ENCODE measurements at places on chromosomes 5 and 9.
A peak's percentile ranks its signal among the peaks of the same experiment; 100 is the strongest.

- DNase-seq: peak; percentile 42
Observed at GRCh38 chr5:119478781-119479180, 26.5 kb downstream of the HSD17B4 start.

GRCh38 chr9:21634951-21635350, 152.8 kb upstream of the IFNE start:
- DNase-seq: no peak

- DNase-seq: no peak
Observed at GRCh38 chr5:140576776-140577201, 12.2 kb downstream of the SLC35A4 start.

- DNase-seq: no peak
Observed at GRCh38 chr5:162824360-162824759, 613.0 kb upstream of the CCNG1 start.

DNA sequence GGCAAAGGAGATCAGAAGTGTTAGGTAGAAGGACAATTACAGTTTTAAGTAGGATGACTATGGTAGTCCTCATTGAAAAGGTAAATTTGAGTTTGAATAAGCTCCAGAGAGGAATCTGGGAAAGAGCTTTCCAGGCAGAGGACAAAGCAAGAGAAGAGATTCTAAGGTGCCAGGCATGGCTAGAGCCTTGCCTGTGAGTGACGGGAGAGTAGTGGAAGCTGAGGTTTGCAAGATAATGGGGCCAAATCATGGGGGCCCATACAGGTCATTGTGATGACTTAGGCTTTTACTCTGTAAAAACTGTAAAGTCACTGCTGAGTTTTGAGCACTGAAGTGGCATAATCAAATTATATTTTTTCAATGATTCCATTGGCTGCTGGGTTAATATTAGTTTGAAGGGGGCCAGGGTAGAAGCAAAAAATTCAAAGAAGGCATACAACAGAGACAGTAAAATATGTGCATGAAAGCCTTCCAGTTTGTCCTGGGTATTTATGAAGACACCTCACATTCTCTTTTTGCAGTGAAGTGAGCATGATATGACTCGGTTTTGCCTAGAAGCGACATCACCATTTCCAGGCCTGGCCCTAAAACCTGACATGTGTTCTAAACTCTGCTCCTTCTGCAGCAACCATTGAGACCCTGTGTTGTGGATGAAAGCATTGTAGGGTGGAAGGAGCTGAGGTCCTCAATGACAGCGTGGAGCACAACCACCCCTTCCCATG, 279.8 kb upstream of the TNC start:
- DNase-seq: no peak

- DNase-seq: no peak
Observed at GRCh38 chr5:140133514-140134167, 7.9 kb downstream of the IGIP start.

- no peak for DNase-seq
Observed at GRCh38 chr5:14684757-14685156, 20.2 kb downstream of the OTULIN start.

DNA sequence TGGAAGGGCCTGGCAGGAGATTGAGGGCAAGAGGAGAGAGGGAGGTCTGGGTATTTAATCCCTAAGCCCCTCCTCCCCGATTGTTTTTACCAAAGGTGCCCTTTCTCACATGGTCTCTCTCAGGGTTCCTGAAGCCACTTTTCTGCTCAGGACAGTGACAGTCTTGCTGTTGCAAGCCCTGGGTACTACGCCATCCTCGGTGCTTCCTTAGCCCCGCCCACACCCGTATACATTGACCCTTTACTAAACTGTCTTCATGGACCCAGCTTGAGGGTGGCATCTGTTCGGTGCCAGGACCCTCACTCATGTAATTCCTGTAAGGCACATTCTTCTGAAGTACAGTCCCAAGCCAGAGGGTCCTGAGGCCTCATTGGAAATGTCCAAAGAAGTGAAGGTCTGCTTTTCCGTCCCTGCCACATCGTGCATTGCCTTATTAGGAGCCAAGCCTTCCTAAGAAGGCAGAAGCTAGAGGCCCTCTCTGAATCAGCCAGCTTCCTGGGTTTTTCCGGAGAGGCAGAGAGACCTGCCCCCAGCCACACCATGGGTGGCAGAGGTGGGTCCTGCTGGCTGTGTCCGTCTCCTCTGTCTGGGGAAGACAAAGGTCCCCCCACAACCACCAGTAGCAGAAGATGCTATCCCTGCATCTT, 1.9 kb upstream of the SH3PXD2B start:
- no peak for DNase-seq

DNA sequence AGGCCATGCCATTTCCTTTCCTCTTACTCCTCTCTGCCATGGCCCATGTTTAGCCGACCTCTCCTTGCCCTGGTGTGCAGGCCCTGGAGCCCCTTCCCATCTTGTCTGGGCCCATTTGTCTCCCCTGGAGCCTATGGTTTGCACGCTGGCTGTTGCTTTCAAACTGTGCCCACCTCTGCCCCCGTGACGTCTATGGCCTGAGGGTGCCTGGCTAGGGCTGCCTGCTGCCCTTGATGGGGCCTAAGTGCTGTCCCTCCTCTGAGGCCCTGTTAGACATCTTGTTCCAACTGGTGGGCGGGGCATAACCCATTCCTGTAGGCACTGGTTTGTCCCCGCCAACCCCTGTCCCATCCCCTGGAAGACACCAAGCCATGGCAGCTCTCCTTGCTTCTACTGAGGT, 22.7 kb upstream of the ENHO start:
- no peak for DNase-seq

DNA sequence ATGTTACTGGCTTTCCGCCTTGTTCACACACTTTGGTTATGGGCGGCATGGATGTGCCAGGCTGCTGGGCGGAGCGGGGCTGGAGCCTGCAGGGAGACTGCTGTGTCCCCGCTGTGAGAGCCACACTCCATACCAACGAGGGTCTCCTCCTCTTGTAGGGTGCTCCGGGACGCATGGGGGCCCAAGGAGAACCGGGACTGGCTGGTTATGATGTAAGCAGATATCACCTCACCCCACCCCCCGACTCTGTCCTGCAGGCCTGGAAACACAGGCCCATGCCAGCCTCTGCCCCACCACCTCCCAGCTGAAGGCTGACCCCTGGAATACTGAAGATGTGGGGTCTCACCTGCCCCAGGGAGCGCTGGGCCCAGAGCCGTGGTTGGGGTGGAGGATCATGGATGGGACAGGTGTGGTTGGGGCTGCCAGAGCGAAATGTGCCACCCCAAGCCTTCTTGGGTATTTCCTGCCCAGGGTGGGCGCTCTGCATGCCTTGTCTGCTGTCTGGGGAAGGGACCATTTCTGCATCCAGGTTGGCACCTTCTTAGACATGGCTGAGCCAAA, 39.3 kb upstream of the ORM1 start:
- DNase-seq: no peak

DNA sequence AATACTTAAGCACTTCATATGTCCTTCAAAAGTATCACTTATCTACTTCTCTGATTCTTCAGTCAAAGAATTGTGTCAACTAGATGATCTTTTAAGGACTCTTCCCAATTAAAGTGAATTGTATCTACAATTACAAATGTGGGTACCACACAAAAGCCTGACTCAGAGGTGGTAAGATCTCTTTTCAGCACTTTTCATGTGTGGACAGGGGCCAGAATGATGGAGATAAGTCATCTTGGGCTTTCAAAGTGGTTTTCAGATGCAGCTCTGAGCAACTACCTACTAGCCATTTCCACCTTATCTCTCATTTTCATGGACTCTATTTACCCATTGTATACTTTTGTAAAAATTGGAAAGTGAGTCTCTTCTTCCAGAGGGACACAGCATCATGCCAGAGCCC, 8.4 kb downstream of the COX7C start:
- no peak for DNase-seq

GRCh38 chr5:88081877-88082276, 186.8 kb downstream of the TMEM161B start:
- no peak for DNase-seq

- DNase-seq: no peak
Observed at GRCh38 chr9:6965566-6965965, 207.8 kb downstream of the KDM4C start.

DNA sequence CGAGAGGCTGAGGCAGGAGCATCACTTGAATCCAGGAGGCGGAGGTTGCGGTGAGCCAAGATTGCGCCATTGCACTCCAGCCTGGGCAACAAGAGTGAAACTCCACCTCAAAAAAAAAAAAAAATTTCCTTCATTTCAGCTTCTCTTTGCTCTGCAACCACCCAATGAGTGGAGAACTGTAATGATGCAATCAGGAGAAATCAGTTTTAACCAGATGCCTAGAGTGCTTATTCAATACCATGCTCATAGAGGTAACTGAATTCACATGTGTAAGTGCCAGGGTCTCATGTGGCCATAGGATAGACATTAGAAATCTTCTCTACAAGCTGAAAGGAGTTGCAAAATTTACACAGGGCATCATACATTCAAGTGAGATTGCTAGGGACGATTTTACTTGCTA, 70.6 kb downstream of the HMHB1 start:
- peak; percentile 11 for DNase-seq

- no peak for DNase-seq
Observed at GRCh38 chr5:14357851-14358250, 214.7 kb downstream of the TRIO start.

- no peak for DNase-seq
Observed at GRCh38 chr5:2353871-2354440, 397.5 kb downstream of the IRX2 start.

- no peak for DNase-seq
Observed at GRCh38 chr9:9855177-9856078, 757.4 kb downstream of the PTPRD start.

GRCh38 chr9:77384406-77384805, 207.1 kb downstream of the VPS13A start:
- DNase-seq: peak; percentile 81

GRCh38 chr5:54785729-54786591, 199.4 kb downstream of the ESM1 start:
- DNase-seq: no peak

DNA sequence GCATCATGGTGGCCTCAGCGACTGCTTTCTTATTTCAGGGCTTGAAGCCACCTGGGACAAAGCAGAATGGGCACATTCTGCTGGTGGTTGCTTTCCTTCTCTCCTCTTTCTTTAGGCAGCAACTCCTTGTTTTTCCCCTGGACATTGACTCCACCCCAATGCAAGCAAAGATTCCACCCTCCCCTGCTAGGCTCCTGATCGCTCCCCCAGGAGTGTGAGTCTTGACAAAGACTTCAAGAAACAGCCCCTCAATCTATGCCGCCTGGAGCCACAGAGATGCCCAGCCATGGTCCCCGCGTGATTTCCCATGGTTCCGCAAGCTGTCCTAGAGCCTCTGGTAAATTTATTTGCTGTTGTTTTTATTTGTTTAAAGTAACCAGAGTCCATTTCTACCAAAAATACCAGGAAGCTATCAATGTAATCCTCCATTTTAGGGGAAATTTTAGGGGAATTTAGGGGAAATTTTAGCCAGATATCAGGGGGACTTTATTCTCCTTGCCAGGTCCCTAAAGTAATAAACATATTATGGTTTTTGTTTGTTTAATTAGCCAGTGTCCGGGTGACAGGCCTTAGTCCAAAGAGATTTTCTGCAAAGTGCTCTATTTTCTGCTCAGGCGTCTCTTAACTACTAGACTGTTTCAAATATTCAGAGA, 2.3 kb downstream of the KCNMB1 start:
- DNase-seq: no peak

DNA sequence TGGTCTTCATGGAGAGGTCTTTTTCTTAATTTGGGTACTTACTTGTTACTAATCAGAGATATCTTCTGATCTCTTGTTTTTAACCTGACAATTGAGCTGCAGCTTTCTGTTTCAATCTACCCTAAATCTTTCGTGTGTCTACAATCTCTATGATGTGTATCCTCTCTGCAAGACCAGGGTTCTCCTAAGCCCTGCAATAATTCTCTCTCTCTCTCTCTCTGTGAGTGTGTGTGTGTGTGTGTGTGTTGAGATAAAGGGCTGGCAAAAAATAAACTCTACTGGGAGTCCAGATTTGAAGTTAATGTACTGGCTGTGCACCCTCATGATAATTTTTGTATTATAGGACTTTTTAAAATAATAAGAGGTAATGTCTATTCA, 57.8 kb upstream of the FBXL7 start:
- DNase-seq: no peak

DNA sequence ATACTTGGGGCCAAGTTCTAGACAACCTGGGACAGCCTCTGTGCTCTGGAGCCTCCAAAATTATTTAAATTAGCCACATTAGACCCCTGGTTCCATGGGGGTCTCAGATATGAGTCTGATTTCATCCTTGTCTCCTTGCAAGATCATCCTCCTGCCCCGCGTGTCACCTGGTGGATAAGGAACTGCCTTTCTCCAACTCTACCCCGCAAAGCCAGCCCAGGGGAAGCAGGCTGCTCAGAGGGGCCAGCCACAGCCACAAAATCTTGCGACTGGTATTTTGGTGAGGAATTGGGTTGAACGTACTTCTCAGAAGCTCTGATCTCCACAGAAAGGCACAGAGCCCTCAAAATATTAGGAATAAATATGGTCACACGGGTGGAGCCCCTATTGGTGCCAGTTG, 101.2 kb downstream of the AK8 start:
- no peak for DNase-seq

GRCh38 chr5:180522330-180522729, 28.2 kb downstream of the CNOT6 start:
- peak; percentile 2 for DNase-seq

DNA sequence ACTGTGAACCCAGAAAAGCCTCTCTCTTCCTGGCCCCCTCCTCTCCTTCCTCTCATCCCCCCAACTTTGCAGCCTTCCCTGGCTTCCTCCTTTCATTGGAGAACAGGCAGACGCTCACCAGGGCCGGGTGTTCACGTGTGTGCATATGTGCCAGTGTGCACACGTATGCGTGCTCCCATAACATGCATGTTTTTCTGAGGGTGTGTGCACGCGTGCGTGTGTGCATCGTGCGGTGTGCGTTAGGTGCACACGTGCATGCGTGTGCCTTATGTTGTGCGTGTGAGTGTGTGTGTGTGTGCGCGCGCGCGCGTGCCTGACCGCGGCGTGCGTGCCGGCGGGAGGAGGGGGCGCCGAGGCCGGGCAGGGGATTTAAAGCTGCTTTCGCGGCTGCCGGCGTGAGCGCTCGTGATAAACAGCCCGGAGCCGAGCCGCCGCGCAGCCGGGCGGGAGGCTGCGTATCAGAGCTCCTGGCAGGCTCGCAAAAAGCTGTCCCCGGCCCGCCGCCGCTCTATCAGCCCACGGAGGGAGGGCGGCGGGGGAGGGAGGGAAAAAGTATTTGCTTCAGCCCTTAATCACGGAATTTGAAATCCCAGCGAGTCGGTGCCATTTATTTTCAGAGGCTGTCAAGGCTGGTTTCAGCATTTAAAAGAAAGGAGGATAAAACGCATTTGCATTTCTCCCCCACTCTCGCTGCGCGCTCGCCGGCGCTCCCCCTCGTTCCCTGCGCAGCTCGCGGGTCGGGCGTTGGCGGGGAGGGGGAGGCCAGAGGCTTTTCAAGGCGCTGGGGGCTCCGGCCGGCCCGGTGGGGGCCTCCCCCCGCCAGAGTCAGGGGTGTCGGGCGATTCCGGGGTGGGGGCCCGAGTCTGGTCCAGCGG, 183.9 kb downstream of the C9orf50 start:
- peak; percentile 45 for DNase-seq

All from ELR (cell line).